ENCODE measurements at places on chromosomes 6 and 20.
A peak's percentile ranks its signal among the peaks of the same experiment; 100 is the strongest.

DNA sequence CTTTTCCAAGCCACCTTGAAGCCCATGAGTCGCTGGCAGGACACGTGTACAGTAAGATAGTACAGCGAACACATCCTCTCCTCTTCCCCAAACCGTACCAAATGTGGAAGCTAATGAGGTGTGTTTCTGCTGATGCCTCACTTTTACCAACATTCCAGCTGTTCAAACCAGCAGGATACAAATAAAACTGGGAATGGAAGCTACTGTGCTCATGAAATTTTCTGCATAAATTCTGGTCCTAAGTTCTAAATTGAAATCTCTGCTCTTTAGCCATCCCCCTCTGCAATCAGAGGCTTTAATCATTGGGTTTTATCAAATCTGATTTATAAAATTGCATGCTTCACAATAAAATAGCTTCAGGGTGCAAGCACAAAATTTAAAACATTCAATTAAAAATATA is 81.9 kb upstream of the RIN2 start:
- no peak for DNase-seq

DNA sequence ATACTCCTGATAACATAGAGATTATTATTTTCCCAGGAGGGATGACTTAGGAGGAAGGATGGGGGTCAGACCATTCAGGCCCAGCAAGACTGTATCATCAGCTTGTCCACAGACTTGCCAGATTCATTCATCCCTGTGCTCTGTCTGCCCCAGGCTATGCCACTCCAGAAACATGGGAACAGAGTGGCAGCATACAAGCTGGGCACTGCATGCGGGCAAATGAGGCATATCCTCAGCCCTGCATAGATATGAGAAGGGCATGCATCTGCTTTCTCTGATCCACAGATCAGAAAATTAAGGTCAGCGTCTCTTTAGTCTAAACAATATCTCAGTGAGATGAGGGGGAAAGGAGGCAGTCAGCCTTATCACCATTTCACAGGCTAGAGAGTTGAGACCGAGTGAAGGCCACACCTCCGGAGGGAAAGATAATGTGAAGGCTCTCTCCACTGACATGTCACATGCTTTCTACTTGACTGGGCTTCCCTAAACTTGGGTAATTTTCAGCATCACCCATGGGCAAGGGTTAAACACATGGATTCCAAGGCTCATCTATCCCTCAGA is 140.5 kb downstream of the TFAP2B start:
- no peak for DNase-seq

DNA sequence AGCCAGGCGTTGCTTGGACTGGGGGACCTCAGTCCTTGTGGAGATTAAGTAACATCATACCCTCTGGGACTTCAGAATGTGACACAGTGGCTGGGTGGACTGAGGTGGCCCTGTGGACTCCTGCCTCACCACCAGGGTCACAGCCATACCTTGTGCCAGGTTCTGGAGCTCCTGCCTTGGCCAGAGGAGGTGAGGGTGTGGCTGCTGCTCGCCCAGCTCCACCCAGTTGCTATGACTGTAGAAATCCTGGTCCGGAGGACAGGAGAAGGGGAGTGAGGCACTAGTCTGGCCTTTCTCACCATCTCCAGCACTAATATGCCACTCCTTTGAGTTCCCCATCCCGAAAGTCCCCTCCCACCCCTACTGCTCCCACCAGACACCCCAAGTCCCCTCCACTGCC is 1.9 kb downstream of the VWA7 start:
- no peak for DNase-seq

- no peak for DNase-seq
Measured at GRCh38 chr20:31523361-31524283, 9.4 kb downstream of the HM13 start.

GRCh38 chr6:7787137-7787608 is 61.3 kb downstream of the BMP6 start:
- no peak for DNase-seq

GRCh38 chr6:49911252-49911651 is 44.9 kb upstream of the CRISP1 start:
- no peak for DNase-seq

GRCh38 chr20:20456741-20457140 is 88.8 kb downstream of the INSM1 start:
- no peak for DNase-seq

- DNase-seq: no peak
Measured at GRCh38 chr6:32189069-32189741, 797 bp downstream of the PBX2 start.

GRCh38 chr6:33128318-33128717 is 52.5 kb downstream of the HLA-DPB1 start:
- DNase-seq: no peak

GRCh38 chr6:41502566-41502916 is 43.6 kb upstream of the FOXP4 start:
- no peak for DNase-seq

DNA sequence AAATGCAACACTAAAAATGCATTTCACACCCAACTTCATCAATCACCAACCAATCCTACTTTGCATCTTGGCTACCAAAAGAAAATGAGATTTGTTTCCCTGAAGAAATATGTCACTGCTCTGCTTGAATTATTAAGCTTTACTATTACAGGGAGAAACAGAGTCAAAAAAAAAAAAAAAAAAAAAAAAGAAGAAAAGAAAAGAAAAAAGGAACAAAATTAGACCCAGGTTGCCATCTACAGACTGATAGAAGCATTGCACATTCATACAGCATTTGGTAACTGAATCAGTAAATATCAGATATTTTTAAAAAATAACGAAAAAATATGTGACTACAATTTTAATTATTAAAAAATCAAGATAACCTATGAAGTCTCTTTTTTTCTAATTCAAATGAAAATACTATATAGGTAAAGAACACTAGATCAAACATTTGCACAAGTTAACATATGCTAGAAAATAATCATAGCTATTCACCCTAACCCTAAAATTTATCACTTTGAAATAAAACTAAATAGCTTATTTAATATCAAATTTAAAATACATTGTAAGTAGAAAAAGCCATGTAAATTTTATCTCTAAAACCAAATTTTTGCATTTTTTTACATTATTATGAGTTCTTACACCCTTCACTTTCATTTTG is 83.3 kb downstream of the DCDC2 start:
- DNase-seq: peak; percentile 23

GRCh38 chr6:137496909-137497720 is 2.9 kb upstream of the OLIG3 start:
- DNase-seq: no peak
